ENCODE measurements at places on chromosomes 6 and 20.

- DNase-seq = no peak
These were observed 5.2 kb downstream of the SYTL3 start for GRCh38 chr6:158654960-158655489.

DNA sequence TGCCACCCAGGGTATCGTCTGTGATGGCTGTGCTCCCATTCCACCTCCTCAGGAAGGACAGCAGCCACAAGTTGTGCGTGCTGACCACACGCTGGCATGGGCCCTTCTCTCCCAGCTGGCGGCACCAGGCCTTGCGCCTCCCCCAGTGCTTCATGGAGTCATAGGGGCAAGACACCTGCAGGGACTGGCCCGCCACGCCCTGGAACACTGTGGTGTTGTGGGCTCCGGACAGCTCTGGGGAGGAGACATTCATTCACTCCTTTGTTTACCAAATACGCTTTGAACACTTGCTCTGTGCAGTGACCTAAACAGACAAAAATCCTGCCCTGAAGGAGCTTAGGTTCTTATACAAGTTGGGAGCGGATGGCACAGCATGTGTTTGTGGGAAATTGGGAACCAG lies 1.5 kb downstream of the TREM2 start:
- no peak for DNase-seq

DNA sequence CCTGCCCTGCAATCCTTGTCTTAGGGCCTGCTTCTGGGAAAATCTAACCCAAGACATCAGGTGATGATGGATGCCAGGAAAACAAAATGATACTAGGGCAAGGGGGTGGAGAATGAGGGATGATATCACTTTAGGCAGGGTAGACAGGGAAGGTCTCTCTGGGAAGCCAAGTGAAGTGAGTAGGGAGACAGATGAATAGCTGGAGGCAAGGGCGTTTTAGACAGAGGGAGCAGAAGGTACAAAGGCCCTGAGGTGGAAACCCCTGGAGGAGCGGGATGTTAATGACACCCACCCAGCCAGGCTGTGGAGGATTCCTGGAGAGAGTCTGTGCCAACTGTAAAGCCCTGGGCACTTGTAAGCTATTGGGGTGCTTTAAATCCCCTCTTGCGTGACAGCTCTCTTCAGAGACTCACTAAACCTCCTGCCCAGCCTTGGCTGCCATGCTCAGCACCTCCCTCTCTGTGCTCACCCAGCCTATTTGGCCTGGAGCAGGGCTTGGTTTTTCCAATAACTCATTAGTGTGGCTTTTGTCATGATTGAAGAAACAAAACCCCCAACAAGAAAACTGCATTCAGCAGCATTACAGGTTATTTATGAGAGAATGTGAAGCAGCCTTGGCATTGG lies 12.4 kb upstream of the MDGA1 start:
- DNase-seq = no peak

DNA sequence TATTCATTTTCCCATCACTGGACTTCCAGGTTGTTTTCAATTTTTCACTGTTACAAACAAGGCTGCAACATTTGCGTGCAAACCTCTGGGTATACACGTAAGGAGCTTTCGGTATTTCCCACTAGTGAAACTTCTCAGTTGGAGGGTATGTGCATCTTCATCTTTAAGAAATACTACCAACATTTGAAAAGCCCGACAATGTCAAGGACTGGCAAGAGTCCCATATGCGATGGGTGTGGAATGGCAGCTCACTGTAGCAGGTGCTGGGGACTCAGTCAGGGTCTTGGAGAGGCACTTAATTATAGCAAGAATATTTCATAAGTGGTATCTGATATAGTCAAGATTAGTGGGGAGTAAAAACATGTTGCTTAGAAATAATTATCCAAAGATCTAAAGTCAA lies 8.9 kb upstream of the HLA-B start:
- DNase-seq = no peak

GRCh38 chr20:57070296-57070695 lies 196.1 kb downstream of the BMP7 start:
- no peak for DNase-seq

DNA sequence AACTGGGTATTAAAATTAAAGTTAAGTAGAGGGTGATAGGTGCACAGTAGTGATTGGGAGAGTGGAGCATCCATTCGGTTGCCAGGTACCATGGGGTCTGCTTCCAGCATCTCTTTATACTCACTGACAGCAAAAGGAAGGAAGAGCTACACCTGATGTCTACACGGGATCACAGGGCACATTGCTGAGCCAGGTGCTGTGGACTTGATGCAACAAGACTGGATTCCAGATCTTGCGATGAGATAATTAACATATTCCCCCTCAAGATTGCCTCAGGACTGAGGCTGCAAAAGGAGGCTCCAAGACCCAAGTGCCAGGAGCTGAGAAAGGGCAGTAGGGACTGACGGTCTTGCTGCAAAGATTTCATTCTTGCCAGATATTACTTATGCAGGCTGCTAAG lies 72.6 kb downstream of the PXDC1 start:
- no peak for DNase-seq

GRCh38 chr6:23446469-23446967 lies 679.5 kb upstream of the NRSN1 start:
- no peak for DNase-seq

- no peak for DNase-seq
These were observed 138.8 kb downstream of the KHDRBS2 start for GRCh38 chr6:62146954-62147853.

DNA sequence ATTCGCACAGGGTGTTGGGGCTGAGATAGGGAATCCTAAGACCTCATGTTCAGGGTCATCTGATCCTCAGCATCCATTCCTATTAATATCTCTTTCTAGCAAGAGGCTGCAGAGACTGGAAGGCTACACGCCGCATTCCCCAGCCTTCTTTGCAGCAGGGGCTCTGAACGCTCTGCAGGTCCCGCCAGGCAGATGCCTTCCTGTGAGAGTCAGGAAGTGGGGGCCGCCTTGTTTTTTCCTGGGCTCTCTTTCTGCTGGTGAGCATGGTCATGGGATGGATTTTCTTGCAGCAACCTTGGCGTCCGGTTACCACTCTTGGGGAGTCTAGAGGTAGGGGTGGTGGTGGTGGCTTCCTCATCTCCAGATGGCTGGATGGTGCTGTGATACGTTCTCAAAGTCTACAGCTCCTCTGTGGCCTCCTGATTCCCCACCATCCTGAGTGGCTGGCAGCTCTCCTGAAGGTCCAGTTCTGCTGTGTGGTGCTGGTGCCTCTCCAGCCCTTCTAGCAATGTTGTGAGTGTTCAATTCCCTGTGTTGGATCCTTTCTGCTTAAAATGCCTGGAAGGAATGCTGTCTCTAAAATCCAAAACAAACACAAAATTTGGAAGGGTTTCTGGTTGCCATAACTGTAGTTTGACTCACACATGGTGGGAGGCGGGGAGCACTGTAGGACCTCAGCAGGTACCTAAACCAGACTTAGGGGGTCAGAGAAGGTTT lies 111.9 kb downstream of the CEBPB start:
- no peak for DNase-seq

DNA sequence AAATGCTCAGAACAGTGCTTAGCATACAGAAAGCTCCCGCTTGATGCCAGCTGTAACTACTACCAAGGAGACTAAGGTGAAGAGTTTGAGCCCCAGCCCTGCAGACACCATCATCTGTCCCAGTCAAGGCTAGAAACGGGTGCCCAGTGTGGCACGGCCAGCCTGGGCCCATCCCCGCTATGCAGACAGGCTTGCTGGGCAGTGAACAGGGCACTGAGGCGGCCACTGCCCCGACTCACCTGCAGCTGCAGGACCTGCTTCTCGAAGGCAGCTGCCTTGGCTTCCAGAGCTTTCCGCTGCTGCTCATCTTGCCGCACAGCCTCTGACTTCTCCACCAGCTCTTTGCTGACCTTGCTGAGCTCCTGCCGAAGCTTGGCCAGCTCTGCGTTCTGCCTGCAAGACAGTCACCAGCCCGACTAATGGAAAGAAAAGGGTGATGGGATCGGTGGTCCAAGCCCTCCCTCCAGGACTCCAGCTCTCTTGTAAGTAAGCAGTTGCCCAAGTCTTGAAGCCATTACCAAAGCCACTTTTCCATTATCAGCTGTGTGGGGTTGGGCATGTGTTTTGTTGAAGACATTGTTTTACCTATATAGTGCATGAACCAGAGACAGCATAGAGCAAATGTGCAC lies 48.7 kb downstream of the RRBP1 start:
- DNase-seq = no peak

DNA sequence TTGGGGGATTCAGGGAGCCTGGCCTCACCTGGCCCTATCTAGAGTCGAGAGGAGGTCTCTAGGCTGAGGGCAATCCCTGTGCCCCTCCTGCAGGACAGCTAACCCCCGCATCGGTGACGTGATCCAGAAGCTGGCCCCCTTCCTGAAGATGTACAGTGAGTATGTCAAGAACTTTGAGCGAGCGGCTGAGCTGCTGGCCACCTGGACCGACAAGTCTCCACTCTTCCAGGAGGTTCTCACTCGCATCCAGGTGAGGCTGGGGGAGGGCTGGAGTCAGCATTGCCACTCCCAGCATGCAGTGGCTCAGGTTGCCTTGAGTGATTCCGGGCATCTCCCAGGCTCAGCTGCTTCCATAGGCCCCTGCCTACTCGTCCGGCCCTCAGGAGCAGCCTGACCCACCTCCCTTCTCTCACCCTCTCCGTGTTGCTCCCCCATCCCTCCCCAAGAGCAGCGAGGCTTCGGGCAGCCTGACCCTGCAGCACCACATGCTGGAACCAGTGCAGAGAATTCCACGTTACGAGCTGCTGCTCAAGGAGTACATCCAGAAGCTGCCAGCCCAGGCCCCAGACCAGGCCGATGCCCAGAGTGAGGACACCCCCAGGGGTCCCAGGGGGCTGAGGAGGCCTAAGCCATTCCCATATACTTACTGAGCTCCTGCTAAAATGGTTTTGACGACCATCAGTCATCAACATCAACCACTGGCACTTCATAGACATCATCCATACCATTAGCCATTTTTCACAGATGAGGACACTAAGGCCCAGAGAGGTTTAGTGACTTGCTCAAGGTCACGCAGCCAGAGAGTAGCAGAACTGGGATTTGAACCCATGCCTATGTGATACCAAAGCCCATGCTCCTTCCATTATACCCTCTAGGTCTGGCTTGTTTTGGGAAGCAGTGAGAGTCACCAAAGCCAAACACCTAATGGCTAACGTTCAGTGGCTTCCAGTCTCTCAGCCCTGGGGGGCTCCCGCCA lies 8.3 kb downstream of the FGD2 start:
- DNase-seq = no peak

GRCh38 chr20:19304886-19305415 lies 92.5 kb downstream of the SLC24A3 start:
- no peak for DNase-seq

DNA sequence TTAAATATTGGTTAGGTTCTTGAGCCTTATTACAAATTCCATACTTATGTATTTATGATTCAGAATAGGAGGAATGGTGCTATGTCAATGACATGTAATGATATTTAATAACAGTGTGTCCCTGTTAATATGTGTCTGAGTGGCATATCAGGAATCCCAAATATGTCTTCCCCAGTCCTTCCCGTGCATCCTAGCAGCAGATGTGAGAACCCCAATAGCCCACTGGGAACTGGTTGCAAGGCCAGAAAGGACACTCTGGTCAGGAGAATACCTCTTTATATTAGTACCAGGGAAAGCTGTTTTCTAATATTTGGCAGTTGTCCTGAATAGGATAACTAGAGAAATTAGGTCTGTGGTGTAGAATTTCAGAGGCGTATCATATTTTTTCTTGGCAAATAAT lies 159.1 kb upstream of the PDE7B start:
- no peak for DNase-seq

DNA sequence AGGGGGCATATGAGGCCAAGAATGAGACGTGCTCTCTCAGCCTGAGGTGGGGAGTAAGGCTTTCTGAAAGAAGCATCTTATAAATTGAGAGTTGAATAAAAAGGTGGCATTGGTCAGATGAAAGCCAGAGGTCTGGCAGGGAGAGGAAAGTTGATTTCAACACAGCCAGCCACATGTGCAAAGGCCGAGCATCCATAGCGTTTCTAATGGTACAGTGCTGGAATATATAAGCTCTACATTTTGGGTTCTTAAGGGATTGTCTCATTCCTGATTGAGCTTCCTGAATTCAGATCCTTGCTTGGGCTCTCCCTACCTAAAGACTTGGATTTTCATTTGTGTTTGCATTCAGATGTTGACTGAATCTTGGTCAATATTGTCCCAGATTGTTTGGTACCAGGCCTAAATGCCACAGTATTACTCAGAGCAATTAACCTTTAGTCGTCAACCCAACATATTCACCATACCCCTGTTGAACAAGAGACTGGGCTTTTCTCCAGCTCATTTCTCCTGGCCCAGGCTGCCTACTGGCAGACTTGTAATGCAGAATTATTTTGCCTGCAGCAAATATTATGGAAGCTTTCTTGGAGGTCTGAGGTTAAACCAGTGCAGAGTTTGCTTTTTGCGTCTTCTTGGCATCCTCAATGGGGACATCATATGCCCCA lies 14.5 kb upstream of the BCAS1 start:
- DNase-seq = no peak

DNA sequence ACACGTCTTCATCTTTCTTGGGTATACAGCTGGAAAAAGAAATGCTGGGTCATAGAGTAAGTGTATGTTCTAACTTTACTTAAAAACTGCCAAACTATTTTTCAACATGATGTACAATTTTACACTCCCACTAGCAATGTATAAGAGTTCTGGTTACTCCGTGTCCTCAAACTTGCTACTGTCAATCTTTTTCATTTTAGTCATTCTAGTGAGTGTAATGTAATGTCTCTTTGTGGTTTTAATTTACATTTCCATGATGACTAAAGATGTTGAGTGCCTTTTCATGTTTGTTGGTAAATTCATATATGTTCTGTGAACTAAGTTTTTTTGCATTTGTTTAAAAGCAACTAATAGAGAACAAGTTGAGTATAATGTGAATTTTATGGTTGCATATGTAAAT lies 43.9 kb downstream of the ATG5 start:
- DNase-seq = no peak

DNA sequence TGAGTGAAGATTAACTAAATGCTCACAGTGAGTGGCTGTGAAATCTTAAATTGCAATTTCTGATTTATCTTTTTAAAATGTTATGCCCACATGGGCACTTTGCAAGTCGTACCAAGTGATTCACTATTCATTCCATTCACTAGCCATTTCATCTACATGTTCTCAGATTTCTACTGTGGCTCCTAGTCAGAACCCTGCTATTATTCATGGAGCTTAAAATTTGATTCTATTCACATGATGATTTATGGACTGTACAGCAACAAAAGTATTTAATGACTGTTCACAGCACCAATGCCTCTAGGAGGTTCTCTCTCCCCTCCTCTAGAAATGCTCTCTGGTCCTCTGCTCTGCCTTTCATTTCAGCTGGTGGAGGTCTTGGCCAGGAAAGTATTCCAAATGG lies 133.5 kb upstream of the MAP3K7 start:
- no peak for DNase-seq

Data from mucosa of descending colon (tissue), 3 donors.